CD4-positive, alpha-beta memory T cell (primary cell): ENCODE measurements at places on chromosomes 13 and 19. TPM values are rescaled to one million over a fixed set of nuclear protein-coding genes. Genes with fewer than 3 reads are reported as not detected.

DNA sequence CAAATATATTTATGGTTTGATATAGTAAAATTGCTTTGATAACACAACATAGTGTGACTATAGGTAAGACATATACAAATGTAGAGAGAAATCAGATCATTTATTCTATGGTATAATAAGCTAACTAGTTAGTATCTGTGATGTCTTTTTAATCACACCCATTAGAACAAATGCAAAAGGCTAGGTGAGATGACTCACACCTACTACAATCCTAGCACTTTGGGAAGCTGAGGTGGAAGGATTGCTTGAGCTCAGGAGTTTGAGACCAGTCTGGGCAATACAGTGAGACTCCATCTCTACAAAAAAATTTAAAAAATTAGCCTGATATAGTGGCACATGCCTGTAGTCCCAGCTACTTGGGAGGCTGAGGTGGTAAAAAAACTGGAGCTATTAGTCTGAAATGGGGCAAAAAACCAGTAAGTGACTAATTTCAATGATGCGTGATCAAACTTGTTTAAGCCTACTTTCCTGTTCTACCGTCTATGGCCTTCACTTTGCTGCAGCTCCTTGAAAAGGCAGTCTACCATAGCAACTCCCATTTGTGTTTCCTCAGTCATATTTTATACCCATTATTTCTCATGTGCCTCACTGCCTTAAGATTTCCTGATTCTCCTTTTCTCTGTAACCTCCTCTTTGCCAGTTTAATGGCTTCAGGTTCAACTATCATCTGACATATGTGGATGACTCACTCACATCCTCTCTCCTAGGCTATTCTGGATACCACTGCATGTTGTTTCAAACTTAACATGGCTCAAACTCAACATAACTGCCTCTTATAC, 12.5 kb downstream of the ALG5 start:
- no peak for DNase-seq
- H3K4me1 ChIP-seq = no peaks in the 10 kb centered on the region
- H3K27ac ChIP-seq = no peak overlapping the region

DNA sequence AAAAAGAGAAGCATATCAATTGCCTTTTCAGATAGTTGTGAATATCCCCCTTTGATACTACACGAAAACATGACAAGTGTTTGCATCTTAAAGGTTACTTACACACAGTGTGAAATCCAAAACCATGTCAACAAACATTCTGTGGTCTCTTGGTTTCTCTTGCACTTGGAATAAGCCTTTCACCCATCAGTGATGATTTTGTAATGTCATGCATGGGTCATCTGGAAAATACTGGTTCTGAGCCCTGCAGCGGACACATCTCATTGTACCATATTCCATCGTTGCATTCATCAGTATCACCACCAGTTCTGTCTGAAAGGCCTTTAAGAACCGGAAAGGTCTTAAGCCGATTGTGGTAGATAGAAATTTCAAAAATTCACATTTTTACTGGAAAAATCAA, 65.4 kb upstream of the SOX1 start:
- H3K27ac ChIP-seq = no peak overlapping the region
- no peaks in the 10 kb centered on the region for H3K36me3 ChIP-seq

GRCh38 chr19:5141850-5142724, 173.2 kb downstream of the KDM4B start:
- H3K4me3 ChIP-seq = no peak overlapping the region
- no peaks in the 10 kb centered on the region for H3K27me3 ChIP-seq
- H3K36me3 ChIP-seq = peaks cover 5% of the 10 kb centered on the region
- DNase-seq = no peak
- no peak overlapping the region for H3K27ac ChIP-seq

DNA sequence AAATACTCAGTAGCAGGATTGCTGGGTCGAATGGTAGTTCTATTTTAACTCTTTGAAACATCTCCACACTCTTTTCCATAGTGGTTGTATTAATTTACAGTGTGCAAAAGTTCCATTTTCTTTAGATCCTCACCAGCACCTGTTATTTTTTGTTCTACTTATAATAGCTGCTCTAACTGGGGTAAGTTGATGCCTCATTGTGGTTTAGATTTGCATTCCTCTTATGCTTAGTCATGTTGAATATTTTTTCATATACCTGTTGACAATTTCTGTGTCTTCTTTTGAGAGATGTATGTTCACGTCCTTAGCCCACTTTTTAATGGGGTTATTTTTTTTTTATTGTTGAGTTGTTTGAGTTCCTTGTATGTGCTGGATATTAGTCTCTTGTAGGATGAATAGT, 144.6 kb downstream of the NBEA start:
- no peaks in the 10 kb centered on the region for H3K36me3 ChIP-seq
- no peak overlapping the region for H3K27ac ChIP-seq
- no peak overlapping the region for H3K4me3 ChIP-seq
- H3K4me1 ChIP-seq = no peaks in the 10 kb centered on the region

DNA sequence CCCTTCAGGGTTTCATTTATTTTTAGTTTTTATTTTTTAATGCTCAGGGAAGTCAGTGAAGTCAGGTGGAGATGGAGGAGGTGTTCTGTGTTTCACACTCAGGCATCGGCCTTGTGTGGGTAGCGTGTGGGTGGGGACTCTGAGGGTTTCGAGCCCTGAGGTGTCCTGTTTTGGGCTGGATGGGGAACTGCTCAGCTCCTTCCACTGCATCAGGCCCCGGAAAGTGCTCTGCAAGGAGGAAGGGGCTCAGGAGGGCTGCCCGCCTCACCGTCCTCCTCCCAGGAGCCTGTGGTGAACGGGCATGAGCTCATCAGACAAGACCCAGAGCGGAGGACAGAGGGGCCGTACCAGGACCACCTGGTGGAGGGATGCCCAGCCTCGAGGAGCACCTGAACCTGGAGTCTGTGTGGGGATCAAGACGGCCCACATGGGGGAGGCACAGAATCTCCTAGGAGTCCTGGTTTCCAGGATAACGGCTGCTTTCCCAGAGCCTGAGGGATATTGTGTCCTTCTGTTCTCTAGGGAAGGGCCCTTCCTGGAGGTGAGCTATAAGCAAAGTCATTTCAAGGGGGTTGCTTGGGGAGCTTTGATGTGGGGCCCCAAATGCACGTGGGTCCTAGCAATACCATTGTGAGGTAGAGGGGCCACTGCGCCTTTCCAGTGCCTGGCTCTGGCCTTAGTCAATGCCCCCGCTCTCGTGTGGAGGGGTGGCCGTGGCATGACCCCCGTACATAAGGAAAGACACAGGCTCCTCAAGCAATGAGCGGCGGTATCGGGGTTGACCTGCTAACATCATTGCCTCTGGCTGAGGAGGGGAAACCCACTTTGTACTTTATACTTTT, 13.5 kb upstream of the GAS6 start:
- H3K4me1 ChIP-seq = peaks cover 14% of the 10 kb centered on the region
- DNase-seq = no peak
- H3K27ac ChIP-seq = no peak overlapping the region
- H3K4me3 ChIP-seq = no peak overlapping the region
- no peaks in the 10 kb centered on the region for H3K36me3 ChIP-seq

DNA sequence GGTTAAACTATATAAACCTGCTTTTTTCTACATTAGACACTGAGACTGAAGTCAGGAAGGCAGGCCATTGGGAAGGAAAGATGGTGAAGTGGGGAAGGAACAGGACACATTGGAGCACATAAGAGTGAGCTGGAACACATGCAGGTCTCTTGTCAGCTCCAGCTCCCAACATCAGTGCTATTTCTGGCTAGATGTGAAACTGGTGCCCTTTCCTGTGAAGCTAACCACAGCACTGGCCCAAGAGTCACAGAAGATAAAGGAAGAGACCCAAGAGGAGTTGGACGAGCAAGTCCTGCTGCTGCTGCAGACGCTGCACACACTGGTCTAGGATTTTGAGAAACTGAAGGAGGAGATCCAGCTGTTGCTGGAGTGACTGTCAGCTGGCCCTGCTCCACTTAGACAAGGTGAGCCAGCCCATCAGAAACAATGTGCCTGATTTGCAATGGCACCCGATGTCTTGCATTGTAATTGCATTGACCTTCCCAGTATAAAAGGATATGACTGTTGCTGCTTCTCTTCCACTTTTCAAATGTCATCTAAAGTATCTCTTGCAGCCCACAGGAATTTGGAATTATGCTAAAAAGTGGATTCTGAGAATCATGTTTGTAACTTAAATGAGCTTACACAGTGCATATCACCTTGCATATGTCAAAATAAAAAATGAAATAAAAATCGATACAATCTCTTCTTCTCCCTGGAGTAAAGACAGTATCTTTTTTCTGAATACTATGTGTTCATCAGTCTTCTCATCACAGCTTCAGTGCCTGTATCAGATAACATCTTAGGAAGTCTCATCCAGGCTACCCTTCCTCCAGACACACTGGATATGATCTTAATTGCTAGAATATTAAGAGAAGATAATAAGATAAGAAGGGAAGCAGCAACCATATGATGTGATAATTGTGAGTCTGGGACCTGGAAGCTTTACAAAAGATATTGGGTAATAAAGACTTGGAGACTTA, 230.7 kb upstream of the SPRY2 start:
- H3K27me3 ChIP-seq = no peaks in the 10 kb centered on the region
- H3K36me3 ChIP-seq = no peaks in the 10 kb centered on the region
- no peak for DNase-seq
- H3K4me3 ChIP-seq = no peak overlapping the region

DAND5 gene
- not detected for total RNA-seq

LRRC63 gene
- 0.75 TPM for total RNA-seq

GRCh38 chr19:21709464-21709863, 57.9 kb downstream of the ZNF100 start:
- no peak overlapping the region for H3K4me3 ChIP-seq
- H3K27me3 ChIP-seq = no peaks in the 10 kb centered on the region
- H3K4me1 ChIP-seq = no peaks in the 10 kb centered on the region
- no peak for DNase-seq
- H3K27ac ChIP-seq = no peak overlapping the region

ADGRE3 gene
- total RNA-seq = not detected

GZMM gene
- total RNA-seq = 25.5 TPM

DNA sequence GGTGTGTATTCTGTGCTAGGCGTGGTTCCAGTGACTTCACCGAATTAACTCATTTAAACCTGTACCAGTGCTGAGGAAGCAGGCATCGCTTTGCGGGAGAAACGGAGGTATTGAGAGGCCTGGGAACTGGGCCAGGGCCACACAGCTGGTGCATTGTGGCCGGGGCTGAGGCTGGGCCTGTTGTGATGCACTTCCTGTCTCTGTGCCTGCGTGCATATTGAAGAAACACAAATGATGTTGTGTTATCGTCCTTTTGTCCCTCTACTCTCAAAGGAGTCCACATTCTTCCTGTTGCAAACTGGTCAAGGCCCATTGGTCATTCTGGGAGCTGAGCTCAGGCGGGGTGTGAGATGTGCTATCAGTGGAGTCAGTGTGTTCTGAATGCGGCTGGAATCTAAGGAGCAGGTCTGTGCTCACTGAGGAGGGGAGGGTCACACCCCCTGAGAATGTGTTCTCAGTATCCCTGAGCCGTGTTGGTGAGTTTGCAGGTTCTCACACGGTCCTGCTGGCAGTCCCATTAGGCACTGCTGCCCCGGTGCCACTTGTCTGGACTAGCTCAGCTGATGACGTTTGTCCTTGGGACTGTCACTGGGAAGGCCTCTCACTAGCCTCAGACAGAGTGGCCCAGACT, 62.1 kb downstream of the ARHGEF7 start:
- H3K36me3 ChIP-seq = no peaks in the 10 kb centered on the region
- peak overlapping the region; percentile 72 for H3K27ac ChIP-seq
- no peak overlapping the region for H3K4me3 ChIP-seq
- DNase-seq = peak; percentile 78

DNA sequence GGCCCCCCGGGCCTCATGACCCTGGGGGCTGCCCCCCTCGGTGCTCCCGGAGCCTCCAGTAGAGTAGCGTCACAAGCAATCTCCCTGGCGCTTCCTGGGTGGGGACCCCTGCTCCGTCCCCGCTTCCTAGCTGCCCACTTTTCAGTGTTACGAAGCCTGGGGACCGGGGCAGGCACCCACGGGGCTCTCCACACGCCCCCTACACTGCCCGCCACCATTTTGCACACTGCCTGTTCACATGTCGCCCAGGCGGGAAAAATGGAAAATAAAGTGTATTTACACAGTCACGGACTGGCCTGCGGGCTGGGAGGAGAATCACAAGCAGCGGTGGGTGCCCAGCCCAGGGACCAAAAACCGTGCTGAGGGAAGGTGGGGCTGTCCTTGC, 9.5 kb downstream of the PRR36 start:
- H3K4me3 ChIP-seq = no peak overlapping the region
- H3K4me1 ChIP-seq = peaks cover 35% of the 10 kb centered on the region
- no peak overlapping the region for H3K27ac ChIP-seq
- H3K36me3 ChIP-seq = no peaks in the 10 kb centered on the region

DNA sequence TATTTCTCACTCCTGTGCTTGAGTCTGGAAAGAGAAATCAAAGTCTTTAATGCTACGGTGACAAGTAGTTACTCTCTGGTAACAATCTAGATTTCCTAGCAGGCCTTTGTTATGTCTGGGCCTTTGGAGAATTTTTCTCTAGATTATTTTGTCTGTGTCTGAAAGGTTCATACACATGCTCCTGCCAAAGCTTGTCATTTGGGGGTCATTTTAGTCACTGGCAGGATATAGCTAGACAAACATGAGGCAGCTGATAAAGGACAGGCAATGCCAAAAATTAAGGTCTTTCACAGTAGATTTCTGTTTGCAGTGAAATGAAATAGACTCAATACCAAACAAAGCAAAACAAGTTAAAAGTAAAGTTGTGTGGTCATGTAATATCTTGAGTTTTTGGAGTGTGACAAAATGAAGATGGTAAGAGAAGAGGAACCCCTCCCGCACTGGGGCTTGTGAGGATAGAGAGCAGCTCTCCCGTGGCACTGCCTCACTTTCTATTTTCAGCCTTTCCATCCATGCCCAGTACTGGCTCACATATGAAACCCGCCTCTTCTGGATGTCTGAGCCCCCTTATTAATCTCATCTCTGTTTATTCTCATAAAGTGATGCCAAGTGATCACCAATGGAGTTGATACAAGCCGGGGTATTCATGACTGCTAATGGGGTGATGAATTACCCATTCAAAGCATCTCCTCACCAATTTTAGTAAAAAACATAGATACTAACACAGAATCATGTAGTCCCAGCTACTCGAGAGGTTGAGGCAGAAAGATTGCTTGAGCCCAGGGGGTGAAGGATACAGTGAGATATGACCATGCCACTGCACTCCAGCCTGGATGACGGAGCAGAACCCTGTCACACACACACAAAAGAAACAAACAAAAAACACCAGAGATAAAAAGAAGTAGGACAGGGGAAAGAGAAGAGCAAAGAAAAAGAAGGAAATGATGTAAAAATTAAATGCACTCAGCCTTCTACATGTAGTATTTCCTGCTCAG, 389.3 kb downstream of the FGF14 start:
- H3K4me1 ChIP-seq = no peaks in the 10 kb centered on the region
- no peak for DNase-seq
- no peaks in the 10 kb centered on the region for H3K36me3 ChIP-seq
- no peaks in the 10 kb centered on the region for H3K27me3 ChIP-seq

DNA sequence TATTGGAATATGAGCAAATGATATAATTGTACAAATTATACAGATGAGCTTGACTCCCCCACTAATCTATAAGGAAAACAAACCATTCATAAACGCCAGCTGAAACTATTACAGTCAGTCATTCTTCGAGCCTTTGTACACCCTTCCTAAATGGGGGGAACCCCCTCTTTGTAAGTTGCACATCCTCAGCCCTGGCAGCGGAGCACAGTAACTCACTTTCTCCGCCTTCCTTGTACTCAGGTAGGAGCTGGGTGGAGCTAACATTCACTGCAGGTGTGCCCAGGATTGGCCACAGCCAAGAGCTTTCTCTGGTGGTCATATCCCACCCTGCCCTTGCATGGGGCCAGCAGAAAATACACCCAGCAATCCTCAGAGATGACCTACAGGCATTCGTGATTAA, 28.6 kb downstream of the PIN1 start:
- peak overlapping the region; percentile 29 for H3K27ac ChIP-seq
- DNase-seq = no peak
- H3K4me3 ChIP-seq = no peak overlapping the region
- H3K27me3 ChIP-seq = no peaks in the 10 kb centered on the region

OR10H1 gene
- total RNA-seq = not detected

ZNF573 gene
- total RNA-seq = 30.5 TPM
